MCF 10A (cell line): ENCODE measurements at places on chromosomes 1 and 21. TPM values are rescaled to one million over a fixed set of nuclear protein-coding genes. Genes with fewer than 3 reads are reported as not detected.
A peak's percentile ranks its signal among the peaks of the same experiment; 100 is the strongest.

The WDR64 gene
- total RNA-seq: not detected in 2 replicates

The PPIAL4G gene
- total RNA-seq: not detected in 2 replicates

- no peaks in the 10 kb centered on the region for H3K36me3 ChIP-seq
- no peak overlapping the region for H3K27ac ChIP-seq
- H3K4me1 ChIP-seq: no peaks in the 10 kb centered on the region
- H3K4me3 ChIP-seq: no peak overlapping the region
Observed at GRCh38 chr1:82646888-82647287, 846.2 kb downstream of the ADGRL2 start.

GRCh38 chr1:74464037-74464436 lies 48.4 kb downstream of the LRRC53 start:
- peaks cover 22% of the 10 kb centered on the region for H3K4me1 ChIP-seq
- H3K4me3 ChIP-seq: no peak overlapping the region
- H3K36me3 ChIP-seq: no peaks in the 10 kb centered on the region
- no peaks in the 10 kb centered on the region for H3K27me3 ChIP-seq
- DNase-seq: peak; percentile 40
